ENCODE measurements at places on chromosomes 6 and 20.

DNA sequence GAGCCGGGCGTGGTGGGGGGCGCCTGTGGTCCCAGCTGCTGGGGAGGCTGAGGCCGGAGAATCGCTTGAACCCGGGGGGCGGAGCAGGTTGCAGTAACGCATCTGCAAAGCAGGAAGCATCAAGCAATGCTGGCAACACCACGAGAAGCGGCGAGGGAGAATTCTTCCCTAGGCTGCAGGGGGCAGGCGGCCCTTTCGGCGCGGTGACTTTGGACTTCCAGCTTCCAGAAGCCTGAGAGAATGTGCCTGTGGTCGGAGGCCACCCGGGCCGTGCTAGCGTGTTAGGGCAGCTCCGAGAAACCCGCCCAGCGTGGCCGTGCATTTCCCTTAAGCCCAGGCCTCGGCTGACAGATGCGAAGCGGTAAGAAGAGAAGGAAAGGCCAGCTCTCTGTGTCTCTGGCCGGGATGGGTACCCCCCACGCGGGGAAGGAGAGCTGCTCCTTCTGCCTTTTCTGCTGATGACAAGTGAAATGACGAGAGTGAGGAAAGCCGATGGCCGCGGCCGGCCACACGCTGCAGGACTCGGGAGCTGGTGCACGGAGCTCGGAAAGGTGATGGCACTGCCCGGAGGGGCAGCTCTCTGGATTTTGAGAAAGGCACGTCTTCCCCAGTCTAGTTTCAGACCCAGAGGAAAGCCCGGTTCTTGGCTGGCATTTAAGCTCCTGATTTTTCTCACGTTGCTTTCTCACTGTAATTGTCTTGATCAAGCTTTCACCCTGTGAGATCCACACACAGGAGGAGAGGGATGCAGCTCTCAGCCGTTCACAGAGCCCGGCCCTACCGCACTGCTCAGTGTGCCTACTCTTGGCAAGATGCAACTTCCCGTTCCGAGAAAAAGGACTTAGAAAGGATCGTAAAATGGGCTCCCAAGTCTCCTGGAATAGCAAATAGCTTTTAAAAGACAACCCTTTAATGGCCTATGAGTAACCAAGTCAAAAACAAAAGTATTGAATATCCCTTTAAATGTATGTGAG is 68.3 kb upstream of the EXOC2 start:
- no peak for DNase-seq

DNA sequence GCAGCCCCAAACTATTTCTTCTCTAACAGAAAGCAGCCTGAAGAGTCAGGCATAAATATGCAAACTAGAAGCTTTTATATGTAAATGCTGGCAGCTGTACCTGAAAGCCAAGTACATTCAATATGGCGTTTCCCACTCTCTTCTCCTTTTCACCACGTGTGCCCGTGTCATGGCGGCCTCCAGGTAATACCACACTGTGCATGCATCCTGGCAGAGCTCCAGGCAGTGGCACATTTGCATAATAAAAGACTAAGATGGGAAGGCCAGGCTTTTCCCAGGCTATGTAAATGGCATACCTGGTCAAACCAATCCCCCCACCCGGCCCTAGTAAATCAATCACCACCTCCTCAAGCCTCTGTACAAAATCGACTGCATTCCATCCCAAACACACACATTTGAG is 120.6 kb downstream of the MMUT start:
- no peak for DNase-seq

DNA sequence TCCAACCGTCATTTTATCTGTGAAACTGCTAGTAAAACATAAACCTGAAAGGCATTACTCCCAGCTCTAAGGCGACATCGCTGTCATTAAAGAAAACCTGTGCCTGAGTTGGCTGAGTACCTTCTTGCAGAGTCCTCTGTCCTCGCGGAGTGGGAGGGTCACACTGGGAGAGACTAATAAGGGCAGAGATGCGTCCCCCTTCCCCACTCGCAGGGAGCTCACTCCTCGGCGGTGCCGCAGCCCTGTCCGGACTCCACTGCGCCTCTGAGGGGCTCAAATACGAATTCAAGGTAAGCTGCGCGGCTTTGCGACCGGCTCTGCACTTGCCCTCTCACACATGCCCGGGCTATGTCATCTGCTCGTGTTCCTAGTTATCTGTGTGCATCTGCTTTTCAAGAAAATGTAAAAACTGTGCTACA is at the start of gene COL19A1:
TSS of gene COL19A1 (plus strand) at position 206 of the 419 bp plus-strand sequence. CDS start 13,012 bp downstream, outside the sequence.
- DNase-seq: peak; percentile 9

DNA sequence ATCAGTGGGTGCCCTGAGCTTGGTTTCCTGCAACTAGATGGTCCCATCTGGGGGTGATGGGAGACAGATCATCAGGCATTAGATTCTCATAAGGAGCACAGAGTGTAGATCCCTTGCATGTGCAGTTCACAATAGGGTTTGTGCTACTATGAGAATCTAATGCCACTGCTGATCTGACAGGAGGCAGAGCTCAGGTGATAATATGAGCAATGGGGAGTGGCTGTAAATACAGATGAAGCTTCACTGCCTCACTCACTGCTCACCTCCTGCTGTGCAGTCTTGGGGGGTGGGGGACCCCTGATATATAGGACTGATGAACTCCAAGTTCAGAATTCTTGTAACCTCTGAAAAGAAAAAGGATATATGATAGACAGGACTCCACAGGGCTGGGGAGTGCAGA is 108.0 kb downstream of the RIN2 start:
- DNase-seq: no peak

- DNase-seq: no peak
These were observed 84.7 kb downstream of the UST start for GRCh38 chr6:148831531-148831930.

- peak; percentile 69 for DNase-seq
These were observed 1.2 kb downstream of the IP6K3 start for GRCh38 chr6:33745548-33745947.

DNA sequence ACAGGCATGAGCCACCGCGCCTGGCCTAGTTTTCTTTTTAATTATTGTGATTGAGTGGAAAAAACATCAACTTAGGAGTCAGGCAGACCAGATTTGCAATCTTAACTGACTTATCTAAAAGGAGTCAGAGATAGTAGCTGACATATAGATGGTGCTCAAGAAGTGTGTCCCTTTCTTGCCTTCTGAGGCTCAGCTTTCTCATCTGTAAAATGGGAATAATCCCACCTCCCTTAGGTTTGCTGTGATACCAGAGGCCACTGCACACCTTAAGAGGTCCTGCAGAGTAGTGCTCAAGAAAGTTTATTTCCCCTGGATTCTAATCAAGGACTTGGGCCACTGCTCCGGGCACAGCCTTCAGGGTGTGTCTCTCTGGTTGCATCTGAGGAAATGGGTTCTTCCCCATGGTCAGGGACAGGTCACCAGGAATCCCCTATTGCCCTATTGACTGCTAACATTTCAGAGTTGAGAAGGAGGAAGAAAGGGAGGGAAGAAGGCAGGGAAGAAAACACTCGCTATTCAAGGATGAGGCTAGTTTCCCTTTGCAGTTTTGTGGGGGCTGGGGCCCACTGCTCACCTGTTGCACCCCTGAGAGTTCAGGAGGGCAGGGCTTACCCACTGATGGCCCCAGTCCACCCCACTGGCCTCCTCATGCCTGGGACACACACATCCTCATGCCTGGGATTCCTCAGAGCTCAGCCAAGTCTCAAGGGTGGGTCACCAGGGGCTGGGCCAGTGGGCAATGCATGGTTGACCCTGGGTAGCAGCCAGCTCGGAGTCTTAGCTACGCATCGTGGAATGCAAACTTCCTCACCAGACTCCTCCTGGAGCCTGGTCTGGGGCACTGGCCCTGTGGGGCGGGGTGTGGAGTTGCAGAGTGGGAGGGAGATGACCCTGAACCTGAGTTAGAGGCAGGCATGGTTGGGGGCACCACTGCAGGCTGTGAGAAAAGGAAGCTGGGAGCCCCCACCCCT is 21.2 kb downstream of the C6orf132 start:
- peak; percentile 46 for DNase-seq

- DNase-seq: peak; percentile 7
These were observed 71.9 kb upstream of the CNR1 start for GRCh38 chr6:88238065-88238464.

DNA sequence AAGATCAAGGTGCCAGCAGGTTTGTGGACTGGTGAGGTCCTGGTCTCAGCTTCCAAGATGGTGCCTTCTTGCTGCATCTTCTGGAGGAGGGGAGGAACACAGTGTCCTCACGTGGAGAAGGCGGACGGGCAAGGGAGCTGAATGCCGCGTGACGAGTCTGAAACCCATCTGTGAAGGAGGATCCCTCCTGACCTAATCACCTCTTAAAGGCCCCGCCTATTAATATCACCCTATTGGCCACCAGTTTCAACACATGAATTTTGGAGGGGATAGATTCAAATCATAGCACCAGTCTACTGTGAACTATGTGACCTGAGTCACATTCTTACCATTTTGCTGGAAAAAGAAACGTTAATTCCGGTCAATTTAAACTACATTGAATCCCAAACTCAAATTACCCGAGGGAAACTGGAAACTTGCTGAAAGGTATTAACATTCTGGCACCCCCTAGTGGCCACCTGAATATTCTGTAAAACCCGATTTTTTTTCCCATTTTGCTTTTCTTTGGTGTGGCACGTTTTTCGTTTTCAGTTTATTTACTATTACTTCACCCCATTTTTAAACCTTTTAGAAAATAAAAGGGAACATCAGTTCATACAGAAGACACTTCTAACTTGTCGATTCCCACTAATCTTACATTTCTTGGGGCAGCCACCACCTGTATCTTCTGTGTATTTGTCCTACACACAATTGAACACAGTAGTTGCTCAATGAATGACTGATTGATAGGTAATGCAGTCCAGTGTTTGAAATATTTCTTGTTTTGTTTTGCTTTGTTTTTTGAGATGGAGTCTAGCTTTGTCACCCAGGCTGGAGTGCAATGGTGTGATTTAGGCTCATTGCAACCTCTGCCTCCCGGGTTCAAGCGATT is 17.9 kb upstream of the CCDC170 start:
- DNase-seq: no peak

Data from large intestine (tissue), 12 donors.